ENCODE measurements at places on chromosomes 7 and 10. TPM values are rescaled to one million over a fixed set of nuclear protein-coding genes. Genes with fewer than 3 reads are reported as not detected.

Gene CHRM2
- polyA plus RNA-seq: not detected

Gene NPY4R
- polyA plus RNA-seq: not detected

Gene ELAPOR2
- not detected for polyA plus RNA-seq

Gene CASD1
- 4.4 TPM for polyA plus RNA-seq

- H3K27me3 ChIP-seq: no peaks in the 10 kb centered on the region
- DNase-seq: no peak
- H3K4me3 ChIP-seq: no peak overlapping the region
Observed at GRCh38 chr7:35726654-35727053, 31.7 kb upstream of the HERPUD2 start.

DNA sequence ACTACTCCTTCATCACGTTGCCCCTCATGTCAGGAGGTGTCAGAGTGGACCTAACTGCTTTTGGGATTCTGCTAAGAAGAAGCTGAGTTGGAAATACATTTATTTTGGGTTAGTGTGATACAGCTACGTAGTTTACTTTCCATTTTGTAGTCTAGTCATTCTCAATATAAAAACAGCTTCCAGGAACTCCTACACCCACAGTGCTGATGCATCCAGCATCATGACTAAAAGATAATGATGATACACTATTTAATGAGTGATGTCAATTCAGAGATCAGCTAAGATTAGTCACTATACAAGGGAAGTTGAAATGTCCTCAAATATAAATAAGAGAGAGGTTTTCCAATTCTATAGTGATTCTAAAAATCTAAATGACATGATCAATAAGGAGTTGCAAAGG lies 264.2 kb upstream of the SLC26A5 start:
- no peaks in the 10 kb centered on the region for H3K4me1 ChIP-seq
- DNase-seq: no peak
- no peaks in the 10 kb centered on the region for H3K36me3 ChIP-seq
- no peaks in the 10 kb centered on the region for H3K27me3 ChIP-seq
- H3K4me3 ChIP-seq: no peak overlapping the region
